ENCODE measurements at places on chromosomes 16 and 17. TPM values are rescaled to one million over a fixed set of nuclear protein-coding genes. Genes with fewer than 3 reads are reported as not detected.

ENO3 gene
- polyA plus RNA-seq: 32.5 TPM

CBX8 gene
- 2.1 TPM for polyA plus RNA-seq

LLGL1 gene
- polyA plus RNA-seq: 31.4 TPM

ZSCAN32 gene
- polyA plus RNA-seq: 17.7 TPM

HOXB13 gene
- polyA plus RNA-seq: not detected

TPSB2 gene
- polyA plus RNA-seq: not detected

CTRB1 gene
- not detected for polyA plus RNA-seq

ABCA6 gene
- polyA plus RNA-seq: 0.23 TPM

C16orf96 gene
- polyA plus RNA-seq: 0.05 TPM

TPSAB1 gene
- not detected for polyA plus RNA-seq

MYH3 gene
- polyA plus RNA-seq: 2.7 TPM

CDH8 gene
- 0.05 TPM for polyA plus RNA-seq

EVPL gene
- 0.23 TPM for polyA plus RNA-seq

BCL6B gene
- polyA plus RNA-seq: 0.02 TPM

SPNS3 gene
- polyA plus RNA-seq: not detected

PTX4 gene
- not detected for polyA plus RNA-seq

CENPV gene
- polyA plus RNA-seq: 92.3 TPM

CPNE7 gene
- polyA plus RNA-seq: 3.9 TPM

CCL2 gene
- polyA plus RNA-seq: 210 TPM

CTRB2 gene
- polyA plus RNA-seq: not detected

DBNDD1 gene
- 23.5 TPM for polyA plus RNA-seq

GRB2 gene
- polyA plus RNA-seq: 89.6 TPM

MRPS23 gene
- 105 TPM for polyA plus RNA-seq

MED1 gene
- polyA plus RNA-seq: 12.3 TPM

HNF1B gene
- polyA plus RNA-seq: not detected

NTN1 gene
- polyA plus RNA-seq: 0.05 TPM

TBC1D3I gene
- 0.05 TPM for polyA plus RNA-seq

NOTUM gene
- 0.33 TPM for polyA plus RNA-seq

LGALS9B gene
- not detected for polyA plus RNA-seq

CACNG3 gene
- not detected for polyA plus RNA-seq

CDRT15L2 gene
- polyA plus RNA-seq: not detected

NETO2 gene
- polyA plus RNA-seq: 48.8 TPM

MYH13 gene
- not detected for polyA plus RNA-seq

SPATA22 gene
- not detected for polyA plus RNA-seq

TBC1D3E gene
- not detected for polyA plus RNA-seq

ASB16 gene
- not detected for polyA plus RNA-seq

GINS2 gene
- polyA plus RNA-seq: 9.0 TPM

RHBDF2 gene
- polyA plus RNA-seq: 16.1 TPM

TMEM107 gene
- polyA plus RNA-seq: 18.6 TPM

LHX1 gene
- polyA plus RNA-seq: not detected

MFAP4 gene
- polyA plus RNA-seq: 120 TPM

SMIM36 gene
- not detected for polyA plus RNA-seq

SYCE1L gene
- 3.5 TPM for polyA plus RNA-seq

TNFRSF17 gene
- polyA plus RNA-seq: 0.08 TPM

FZD2 gene
- 35.1 TPM for polyA plus RNA-seq

SALL1 gene
- polyA plus RNA-seq: not detected

ZG16 gene
- not detected for polyA plus RNA-seq

CCL1 gene
- polyA plus RNA-seq: not detected

CCL8 gene
- not detected for polyA plus RNA-seq

Data from SK-N-SH (cell line).